ENCODE measurements at places on chromosomes 1 and 21. TPM values are rescaled to one million over a fixed set of nuclear protein-coding genes. Genes with fewer than 3 reads are reported as not detected.

The EFNA1 gene
- total RNA-seq = 1.6 TPM

The TSPEAR gene
- total RNA-seq = 0.46 TPM

The SYCP1 gene
- total RNA-seq = not detected

The PCBP3 gene
- total RNA-seq = 10.0 TPM

The ATP8B2 gene
- 31.3 TPM for total RNA-seq

The ARHGAP30 gene
- total RNA-seq = 1.2 TPM

The AXDND1 gene
- total RNA-seq = 2.6 TPM

The DSCAM gene
- 7.8 TPM for total RNA-seq

The BNIPL gene
- 1.4 TPM for total RNA-seq

The RASSF5 gene
- 4.1 TPM for total RNA-seq

The SPRR3 gene
- total RNA-seq = 0.92 TPM

The LCE6A gene
- 0.87 TPM for total RNA-seq

The VWA5B1 gene
- total RNA-seq = 0.60 TPM

The NCMAP gene
- total RNA-seq = 1.1 TPM

The BEST4 gene
- total RNA-seq = 0.31 TPM

The OR2T11 gene
- 0.38 TPM for total RNA-seq
